ENCODE measurements at places on chromosomes 7 and 10.

GRCh38 chr10:131737543-131738395 lies 163.0 kb upstream of the PPP2R2D start:
- no peak for DNase-seq

DNA sequence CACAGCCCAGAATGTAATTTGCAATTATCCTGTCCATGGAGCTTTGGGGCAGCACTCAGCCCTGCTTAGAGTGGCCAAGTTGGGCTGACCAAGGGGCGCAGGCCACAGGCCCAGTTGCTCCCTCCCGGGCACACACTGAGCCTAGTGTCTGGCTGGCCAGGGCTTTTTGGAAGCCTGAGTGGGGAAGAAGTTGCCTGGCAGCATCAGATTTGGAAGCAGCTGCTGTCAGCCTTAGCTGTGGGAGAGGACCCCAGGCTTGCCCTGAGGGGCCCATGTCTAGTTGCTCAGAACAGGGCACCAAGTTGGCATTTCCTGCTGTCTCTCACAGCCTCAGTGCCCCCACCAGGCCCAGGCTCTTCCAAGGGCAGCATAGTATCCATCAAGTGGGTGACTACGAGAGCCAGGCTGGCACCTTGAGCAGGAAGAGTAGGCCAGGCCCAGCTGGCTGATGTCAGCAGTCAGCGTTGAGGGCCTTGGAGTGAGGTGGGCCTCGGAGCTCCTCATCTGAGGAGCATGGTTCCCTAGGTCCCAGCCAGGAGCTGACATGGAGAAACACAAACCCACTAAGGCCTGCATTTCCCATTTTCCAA lies 14.4 kb downstream of the ANTXRL start:
- DNase-seq, result no peak

DNA sequence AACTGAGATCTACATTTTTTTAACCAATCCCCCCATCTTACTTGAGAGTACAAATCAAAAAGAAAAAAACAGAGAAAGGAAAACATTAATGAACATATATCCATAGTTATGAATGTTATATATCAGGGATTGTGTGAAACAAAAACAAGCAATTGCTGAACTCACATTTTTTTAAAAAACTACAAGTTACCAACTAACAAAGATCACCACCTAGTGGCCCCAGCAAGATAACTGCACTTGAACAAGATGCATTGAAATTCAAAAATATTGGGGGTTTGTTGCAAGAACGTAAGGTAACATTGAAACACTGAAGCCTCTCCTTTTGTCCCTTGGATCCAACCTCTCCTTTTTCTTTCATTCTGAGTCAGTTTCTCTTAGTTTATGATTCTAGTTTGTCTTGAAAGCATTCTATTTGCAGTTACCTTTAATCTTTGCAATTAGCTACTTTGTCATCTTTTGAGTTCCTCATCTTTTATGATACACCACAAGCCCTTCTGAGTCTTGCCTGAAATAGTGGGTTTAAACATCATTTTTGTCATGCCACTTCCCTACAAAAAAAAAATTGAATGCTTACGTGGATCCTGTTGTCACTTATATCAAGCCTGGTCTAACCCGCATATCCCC lies 87.3 kb upstream of the TES start:
- DNase-seq, result peak; percentile 29

DNA sequence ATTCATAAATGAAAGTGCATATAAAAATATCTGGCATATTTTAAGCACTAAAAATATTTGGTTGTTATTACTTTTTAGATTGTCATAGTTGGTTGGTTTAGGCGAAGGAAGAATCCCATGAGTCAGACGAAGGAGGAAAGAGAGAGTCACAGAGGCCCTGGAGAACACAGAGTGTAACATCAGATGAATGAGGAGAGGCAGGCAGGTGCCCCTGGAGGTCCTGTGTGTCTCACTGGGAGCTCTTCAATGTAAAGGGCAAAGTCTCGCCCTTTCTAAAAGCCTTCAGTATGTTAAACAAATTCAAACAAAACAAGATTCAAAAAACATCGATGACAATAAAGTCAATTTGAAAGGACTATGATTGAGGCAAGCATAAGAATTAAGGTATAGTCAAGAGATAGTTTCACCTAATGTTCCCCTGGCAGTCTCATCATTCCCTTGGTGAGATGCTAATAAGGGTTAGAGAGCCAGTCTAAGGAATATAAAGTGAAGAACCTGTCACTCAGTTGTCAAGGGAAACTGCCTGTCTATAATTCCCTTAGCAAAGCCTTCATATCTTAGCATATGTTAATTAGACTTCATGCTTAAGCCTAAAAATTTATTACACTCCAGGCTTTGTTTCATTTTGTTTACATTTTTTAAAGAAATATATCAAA lies 194.3 kb downstream of the TPK1 start:
- DNase-seq, result no peak

DNA sequence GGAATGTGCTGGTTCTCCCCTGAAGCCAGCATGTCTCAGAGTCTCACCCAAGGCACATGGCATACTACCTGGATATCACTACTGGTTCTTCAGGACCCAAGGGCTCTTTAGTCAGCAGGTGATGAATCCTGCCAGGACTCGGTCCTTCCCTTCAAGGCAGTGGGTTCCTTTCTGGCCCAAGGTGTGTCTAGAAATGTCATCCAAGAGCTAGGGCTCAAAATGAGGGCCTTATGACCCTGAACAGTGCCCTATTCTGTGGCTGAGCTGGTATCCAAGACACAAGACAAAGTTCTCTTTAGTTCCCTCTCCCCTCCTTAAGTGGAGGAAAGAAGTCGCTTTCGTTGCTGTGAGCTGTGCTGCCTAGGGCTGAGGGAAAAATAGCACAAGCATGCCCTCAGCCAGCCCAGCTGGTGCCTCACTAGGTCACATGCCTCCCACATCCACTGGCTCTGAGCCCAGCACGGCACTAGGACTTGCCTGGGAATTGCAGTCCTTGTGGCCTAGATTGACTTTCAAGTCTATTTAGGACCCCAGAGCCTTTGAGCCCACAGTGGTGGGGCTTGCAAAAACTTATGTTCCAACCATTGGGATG lies 106.0 kb downstream of the BMS1 start:
- no peak for DNase-seq

GRCh38 chr10:43448742-43449141 lies 11.8 kb downstream of the ZNF487 start:
- no peak for DNase-seq

DNA sequence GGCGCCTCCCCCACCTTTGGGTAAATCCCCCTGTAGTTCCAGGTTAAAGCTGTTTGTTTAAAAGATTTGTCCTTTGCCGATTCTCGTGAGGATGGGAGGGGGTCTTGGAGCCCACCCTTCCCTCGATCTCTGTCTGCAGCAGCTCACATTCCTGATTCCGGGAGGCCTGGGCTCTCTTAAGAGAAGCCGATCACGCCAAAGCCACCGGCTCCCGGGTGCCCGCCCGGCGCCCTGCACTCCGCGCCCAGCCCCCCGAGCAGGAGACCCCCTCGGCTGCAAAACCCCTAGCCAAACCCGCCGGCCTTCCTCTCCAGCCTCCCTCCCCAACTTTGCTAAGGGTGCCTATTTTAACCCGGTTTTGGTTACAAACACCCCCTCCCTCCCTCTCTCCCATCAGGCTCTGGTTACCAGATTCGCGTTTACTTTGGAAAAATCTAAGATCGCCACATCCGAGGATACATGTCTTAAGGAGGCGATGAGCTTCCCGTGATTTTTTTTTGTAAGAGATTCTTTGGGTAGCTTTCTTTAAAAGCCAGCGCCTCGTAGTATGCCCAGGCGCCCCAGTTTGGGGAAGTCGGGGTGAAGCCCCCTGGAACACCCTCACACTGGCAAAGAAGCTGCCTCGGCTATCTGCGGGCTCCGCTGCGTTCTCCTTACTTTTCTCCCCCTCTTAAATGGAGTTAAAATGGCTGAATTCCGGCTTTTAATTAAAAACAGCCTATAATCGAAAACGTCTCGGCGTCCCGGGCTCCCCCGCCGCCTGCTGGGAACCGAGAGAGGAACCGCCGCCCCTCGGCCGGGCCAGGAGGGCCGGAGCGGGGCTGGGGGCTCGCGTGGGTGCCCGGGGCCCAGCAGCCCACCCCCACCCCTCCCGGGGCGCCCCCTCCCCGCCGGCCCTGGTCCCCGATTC lies 983 bp downstream of the TNRC18 start:
- DNase-seq, result no peak

- no peak for DNase-seq
These were observed 11.7 kb downstream of the CREB5 start for GRCh38 chr7:28423918-28424514.

DNA sequence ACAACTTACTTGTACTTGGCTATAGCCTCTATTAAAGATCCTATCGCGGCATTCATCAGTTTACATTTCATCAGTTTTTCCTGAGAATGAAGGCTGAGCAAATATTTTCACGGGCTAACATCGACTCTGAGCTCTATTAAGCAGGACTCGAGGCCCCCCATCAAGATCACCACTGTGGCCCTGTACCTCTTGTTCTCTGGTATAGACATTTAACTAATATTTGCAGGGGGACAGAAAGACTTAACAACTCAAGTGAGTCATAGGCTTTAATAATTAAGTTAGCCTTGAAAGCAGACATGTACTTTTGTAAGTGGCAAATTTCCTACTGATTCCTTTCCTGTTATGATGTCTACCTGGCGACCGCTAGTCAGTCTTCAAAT lies 45.4 kb downstream of the DOCK4 start:
- no peak for DNase-seq

DNA sequence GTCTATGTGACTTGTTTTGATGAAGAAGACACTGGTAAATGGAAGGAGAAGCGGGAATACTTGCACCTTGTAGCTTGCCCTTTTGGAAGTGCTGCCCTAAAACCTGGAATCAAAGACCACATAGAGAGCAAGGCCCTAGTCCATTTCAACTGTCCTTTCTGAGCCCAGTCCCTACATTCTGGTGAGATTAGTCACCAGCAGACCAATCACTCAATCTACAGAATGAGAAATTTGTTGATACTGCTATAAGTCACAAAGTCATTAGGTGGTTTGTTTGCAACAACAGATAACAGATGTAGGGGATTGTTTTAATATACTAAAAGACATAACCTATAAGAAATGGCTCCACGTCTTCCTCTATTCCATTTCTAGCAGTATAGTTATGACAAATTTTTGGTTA lies 33.6 kb downstream of the WASL start:
- no peak for DNase-seq

- no peak for DNase-seq
These were observed 36.7 kb downstream of the DNAJB6 start for GRCh38 chr7:157373493-157373892.

GRCh38 chr10:122087436-122087835 lies 98.5 kb downstream of the TACC2 start:
- DNase-seq, result no peak

- DNase-seq, result no peak
These were observed 97.0 kb downstream of the TPK1 start for GRCh38 chr7:144738708-144739314.

DNA sequence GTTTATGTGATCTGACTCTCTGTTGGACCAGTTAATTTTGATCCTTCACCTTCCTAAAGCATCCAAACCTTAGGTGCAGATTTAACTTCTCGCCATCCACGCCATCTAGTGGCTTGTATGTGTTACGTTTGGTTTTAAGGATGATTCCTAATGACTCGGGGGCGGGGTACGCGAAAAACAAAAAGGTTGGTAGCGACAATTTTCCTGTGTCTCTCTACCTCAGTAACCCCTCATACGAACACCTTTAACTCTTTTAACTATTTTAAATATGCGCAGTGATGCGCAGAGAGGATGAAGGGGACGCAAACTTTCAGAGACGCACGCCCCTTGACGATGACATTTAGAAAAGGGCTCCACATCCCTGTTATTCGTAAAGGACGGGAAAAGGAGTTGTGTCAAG lies 714 bp upstream of the KCND2 start:
- DNase-seq, result peak; percentile 56

DNA sequence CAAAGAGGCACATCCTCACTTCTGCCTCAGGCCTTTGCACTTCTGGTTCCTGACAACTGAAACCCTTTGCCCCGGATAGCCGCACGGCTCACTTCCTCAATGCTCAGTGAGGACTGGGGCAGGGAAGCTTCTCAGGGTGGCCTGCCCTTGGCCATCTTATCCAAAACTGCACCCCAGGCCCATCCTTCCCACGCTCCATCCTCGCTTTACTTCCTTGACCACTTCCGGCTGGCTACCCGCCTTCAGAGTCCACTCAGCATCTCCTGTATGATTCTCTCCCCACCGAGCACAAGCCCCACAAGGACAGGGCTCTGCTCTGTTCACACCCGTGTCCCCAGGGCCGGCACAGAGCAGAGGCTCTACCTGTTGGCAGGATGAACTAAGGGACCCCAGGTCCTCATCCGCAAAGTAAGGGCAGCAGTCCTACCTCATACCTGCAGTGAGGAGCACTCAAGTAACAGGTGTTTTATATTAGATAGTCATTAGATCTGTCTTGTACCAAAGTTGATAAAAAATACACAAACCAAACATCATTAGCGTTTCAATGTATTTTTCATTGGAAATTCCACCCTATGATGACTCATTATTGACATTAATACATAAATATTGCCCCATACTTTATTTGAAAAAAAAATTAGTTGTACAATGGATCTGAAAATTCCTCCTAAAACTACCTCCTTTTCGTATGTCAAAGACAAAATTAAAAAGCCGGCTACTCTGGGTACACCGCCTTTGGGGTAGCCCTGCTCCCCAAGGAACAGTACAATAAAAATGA lies 35.0 kb downstream of the GNA12 start:
- DNase-seq, result no peak

DNA sequence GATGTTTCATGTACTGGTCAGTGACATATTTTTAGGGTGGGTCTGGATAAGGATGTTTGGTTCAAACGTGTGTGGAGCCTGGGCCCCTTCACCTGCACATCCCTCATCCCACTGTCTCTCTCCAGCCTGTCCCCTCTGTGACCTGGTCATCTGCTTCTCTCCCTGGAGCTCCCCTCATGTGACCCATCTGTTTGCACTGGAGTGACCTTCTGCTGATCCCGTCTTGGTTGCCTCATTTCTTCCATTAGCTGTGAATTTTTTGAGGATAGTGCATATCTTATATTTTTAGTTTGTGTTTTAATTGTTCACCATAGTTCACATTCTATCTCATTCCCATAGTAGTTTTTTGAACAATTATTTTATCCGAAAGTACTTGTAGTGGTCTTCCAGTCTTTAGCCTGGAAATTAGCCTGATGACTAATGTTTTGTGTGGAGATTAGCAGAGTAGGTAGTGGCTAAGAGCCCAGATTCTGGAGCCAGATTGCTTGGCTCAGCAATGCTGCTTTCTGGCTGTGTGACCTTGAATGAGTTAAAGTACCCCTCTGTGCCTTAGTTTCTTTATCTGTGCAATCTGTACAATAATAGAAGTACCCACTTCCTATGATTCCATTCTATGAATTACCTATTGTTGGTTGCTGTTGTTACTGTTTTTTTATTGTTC lies 224.5 kb downstream of the LRMDA start:
- no peak for DNase-seq

DNA sequence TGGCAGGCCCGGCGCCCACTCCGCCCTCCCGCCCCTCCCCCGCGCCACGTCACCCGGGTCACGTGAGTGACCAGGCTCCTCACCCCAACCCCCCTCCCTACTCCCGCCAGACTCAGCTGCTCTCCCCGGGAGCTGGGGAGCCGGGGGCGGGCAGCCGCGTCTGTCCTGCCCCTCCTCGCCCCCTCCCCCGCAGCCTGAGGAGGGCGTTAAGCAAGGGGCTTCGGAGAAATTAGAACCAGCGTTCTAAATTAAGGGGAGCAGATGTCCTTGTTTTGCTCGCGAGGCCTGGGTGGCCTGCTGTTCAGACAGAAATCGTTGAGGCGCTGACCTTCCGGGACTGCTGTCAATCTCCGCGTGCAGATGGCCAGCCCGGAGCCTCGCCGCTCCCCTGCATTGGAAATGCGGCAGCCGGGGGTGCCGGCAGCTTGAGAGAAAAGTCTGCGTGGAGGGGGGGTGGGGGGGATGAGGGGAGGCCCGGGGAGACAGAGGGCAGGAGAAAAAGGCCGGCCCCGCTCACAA lies 102.2 kb upstream of the ZNF438 start:
- peak; percentile 89 for DNase-seq

GRCh38 chr7:4842319-4843064 lies 19.3 kb downstream of the PAPOLB start:
- peak; percentile 64 for DNase-seq

Measured in left kidney (tissue), 8 donors.